ENCODE measurements at places on chromosomes 11 and 22. TPM values are rescaled to one million over a fixed set of nuclear protein-coding genes. Genes with fewer than 3 reads are reported as not detected.

DNA sequence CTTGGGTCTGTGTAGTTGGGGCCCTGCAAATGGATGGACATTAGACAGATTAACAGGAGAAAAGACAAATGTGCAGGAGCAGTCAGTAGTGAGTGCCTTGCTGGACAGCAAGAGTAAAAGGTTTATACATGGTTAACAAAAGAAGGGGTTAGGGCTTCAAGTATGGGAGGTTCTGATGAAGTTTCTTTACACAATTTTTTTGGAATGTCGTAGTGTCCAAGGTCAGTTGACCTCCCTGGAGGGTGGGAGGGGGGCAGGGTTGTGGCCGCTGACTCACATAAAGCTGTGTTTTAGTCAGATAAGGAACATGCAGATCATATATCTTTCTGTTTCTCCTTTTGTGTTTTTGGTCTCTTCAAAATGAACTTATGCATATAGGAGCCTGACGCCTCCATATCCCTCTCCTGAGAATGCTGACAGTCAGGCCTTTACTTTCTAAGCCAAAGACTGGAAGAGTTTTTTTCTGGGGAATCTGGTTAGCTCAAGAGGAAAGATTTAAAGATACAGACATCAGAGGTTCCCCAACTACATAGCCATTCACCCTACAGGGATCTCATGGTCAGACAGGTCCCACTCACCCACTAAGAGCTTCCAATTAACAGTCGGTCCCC is 134.3 kb downstream of the NECTIN1 start:
- no peak for ATAC-seq

DNA sequence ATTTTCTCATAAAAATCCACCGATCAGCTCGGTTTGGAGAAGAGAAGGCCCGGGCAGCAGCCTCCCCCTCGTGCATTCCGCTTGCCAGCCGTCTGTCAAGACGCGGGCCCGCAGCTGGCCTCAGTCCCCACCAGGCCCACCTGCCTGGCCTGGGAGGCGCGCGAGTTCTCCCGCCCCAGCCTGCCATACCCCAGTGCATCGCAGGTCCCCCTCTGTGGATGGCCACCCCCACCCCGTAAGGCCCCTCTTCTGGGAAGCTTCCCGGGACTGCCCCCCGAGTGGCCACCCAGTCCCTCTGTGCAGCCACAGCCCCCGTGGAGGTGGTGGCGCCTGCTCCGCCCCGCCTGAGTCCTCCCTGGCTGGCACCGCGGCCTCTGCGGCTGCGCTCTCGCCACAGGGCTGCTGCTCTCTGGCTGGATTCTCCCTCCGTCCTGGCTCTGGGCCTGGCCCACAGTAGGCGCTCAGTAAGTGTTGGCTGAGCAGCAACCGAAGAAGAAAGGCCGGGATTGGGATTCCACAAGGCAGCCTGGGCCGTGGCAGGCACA is 74.0 kb upstream of the TCF20 start:
- peak; percentile 43 for ATAC-seq

GRCh38 chr11:48034926-48035871 is 54.8 kb downstream of the PTPRJ start:
- no peak for ATAC-seq

DNA sequence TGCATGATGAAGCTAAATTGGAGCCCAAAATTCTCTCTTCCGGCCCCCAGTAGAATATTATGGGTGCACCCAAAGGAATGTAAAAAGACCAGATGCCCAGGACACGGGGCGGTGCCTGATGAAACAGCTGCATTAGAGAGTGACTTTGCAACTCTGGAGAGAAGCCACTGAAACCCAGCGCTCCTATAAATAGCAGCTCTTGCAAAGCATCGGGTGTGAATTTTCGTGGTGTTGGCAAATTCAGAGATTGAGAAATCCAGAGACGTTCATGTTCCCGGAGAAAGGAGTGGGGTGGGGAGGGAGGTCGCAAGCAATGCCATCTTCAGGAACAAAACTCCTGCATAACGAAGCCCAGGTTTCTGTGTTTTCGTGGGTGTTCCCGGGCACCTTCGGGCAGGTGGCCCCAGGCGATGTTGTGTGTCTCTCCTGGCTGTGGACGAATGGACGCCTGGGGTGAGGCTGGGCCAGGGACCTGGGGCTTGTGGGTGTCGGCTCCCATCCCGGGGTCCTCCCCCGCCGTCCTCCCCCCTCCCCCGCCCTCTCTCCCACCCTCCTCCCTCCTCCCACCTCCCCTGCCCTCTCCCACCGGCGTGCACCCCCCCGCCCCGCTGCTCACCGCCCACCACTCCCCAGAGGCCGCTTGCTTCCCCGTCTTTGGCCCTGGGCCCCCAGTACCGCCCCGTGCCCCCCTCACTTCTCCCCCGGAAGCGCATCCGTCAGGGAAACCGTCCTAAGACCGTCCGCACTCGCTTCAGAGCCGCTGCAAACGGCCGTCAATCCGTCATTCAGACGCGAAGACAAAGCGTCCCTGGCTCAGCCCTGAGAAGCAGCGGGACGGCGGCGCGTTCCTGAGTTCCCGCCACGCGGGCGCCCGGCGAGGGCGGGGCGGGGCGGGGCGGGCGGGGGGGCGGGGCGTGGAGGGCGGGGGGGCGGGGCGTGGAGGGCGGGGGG is 26.7 kb upstream of the TOLLIP start:
- peak; percentile 76 for ATAC-seq

The SCN4B gene
- total RNA-seq, result 2.5 TPM

DNA sequence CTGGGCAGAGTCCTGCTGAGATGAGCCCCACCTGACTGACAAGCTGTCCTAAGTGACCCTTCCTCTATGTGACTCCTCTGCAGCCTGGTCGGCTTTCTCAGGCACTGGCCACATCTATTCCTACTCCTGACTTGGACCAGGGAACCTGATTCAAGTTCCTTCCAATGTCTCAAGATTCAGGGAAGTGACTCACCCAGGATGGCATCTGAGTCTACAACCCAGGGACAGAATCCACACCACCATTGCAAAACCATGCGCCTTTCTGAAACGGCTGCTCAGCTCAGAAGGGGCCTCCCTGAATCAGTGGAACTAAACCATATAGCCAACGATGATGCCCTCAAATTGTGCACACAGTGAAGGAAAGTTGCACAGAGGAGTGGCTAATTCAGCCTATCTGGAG is 63.9 kb upstream of the CSNK2A3 start:
- peak; percentile 12 for ATAC-seq

GRCh38 chr22:17083255-17083654 is 1.5 kb upstream of the IL17RA start:
- no peak for ATAC-seq

The FLRT1 gene
- not detected for total RNA-seq

GRCh38 chr11:64814712-64815187 is 4.4 kb upstream of the MEN1 start:
- ATAC-seq, result no peak

The SIAE gene
- total RNA-seq, result 28.3 TPM

GRCh38 chr11:7964873-7965272 is 374 bp downstream of the NLRP10 start:
- ATAC-seq, result no peak

GRCh38 chr11:8988329-8989234 is 15.2 kb downstream of the NRIP3 start:
- ATAC-seq, result no peak

GRCh38 chr11:128725630-128726319 is 31.9 kb downstream of the FLI1 start:
- peak; percentile 10 for ATAC-seq

The OR4A15 gene
- total RNA-seq, result not detected

DNA sequence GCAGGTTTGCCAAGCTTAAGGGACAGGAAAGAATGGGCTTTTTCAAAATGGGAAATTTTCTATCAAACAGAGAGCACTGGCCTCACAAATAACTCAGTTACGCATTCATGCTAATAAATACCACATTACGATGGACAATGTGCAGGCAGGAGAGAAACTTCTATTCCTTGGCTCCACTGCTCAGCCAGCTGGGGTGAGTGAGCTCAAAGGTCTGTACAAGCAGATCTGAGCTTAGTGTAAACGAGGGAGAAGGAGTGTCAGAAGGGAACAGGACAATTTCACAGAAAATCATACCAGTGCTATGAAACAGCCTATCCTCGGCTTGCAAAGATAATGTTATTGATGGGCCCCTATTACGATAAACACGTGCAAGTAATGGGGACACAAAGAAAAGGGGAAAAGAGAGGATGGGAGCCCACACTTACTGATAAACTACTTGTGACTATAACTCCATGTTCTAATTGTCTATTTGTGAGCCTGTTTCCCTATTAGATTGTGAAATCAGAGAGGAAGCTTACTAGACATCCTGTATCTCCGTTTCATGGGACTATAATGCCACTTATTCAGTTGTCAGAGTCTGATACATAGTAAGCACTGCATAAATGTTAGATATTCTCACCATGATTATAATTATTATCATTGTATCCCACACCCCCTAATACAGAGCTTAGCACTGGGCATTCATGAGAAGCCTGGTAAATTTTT is 46.3 kb downstream of the AMOTL1 start:
- no peak for ATAC-seq

The YDJC gene
- total RNA-seq, result 20.5 TPM

The ZNF280B gene
- 0.04 TPM for total RNA-seq

GRCh38 chr22:22865311-22866072 is 22.1 kb upstream of the IGLL5 start:
- no peak for ATAC-seq

GRCh38 chr11:32002311-32002710 is 88.6 kb upstream of the RCN1 start:
- ATAC-seq, result no peak

GRCh38 chr22:42317691-42318547 is 47.5 kb upstream of the TCF20 start:
- peak; percentile 74 for ATAC-seq

The TUB gene
- 1.00 TPM for total RNA-seq

The GDPD4 gene
- total RNA-seq, result not detected

DNA sequence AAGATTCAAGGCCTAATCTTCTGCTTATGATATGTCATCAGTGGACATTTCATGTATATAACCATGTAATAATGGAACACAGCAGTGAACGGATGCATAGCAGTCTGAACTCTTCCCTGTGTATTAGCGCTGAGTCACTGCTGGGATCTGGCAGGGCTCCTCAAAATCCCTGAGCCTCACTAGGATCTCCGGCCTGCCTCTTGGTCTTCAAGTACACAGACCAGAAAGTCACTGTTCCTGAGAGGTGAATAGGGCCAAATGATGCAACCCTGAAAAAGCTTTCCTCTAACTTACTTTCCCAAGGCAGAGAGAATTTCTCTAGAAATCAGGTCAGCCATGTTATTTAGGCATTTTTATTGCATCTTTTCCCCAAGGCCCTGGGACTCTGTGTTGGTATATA is 35.0 kb downstream of the POU2AF1 start:
- ATAC-seq, result peak; percentile 74

DNA sequence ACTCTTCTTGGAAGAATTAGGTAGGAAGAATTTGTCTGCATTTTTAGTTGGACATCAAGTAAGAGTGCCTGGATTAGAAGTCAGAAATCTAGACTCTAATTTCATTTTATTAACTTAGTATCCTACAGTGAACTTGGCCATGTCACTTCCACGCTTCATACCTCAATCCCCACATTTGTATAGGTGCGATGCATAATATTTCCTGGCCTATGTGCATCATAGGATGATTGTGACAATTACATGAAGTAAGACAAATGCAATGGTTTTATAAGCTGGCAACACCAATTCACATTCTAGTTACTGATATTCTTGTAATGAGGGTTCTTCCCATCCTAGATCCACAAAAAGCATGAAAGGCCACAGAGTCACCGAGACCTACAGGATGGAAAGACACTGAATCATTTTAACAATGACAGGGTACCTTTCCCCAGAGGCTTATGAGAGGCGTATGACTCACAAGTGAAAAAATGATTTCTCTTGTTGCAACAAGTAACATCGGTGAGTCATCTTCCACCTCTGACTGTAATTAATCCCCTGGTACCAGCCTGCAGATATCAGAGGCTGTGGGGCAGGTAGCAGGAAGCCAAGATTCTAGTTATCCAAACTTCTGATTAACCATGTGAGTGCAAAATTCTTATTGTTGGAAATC is 56.0 kb upstream of the OR5AK2 start:
- peak; percentile 100 for ATAC-seq

The KIF18A gene
- total RNA-seq, result 5.4 TPM

The CLCF1 gene
- 1.6 TPM for total RNA-seq

The SCGB1A1 gene
- total RNA-seq, result 0.48 TPM

DNA sequence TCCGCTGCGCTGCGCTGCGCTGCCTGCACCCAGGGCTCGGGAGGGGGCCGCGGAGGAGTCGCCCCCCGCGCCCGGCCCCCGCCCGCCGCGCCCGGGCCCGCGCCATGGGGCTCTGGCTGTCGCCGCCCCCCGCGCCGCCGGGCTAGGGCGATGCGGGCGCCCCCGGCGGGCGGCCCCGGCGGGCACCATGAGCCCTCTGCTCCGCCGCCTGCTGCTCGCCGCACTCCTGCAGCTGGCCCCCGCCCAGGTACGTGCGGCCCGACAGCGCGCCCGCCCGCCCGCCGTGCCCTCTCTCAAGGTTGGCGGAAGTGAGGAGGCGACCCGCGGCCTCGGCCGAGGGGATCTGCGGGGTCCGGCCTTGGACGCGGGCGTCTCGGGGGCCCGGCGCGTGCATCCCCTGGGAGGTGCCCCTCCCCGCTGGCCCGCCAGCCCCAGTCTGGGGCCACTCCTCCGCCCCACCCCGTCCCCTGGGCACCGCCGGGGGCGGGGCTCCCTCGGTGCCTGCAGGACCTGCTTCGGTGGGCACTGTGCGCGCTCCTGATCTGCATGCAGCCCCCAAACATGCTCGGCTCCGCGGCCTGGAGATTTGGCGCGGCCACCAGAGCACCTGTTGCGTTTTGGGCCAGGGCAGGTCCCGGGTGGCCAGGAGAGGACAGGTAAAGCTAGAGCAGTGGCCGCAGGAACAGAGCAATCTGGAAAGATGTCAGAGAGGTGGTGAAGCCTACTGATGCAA is 429 bp downstream of the VEGFB start:
- peak; percentile 39 for ATAC-seq

DNA sequence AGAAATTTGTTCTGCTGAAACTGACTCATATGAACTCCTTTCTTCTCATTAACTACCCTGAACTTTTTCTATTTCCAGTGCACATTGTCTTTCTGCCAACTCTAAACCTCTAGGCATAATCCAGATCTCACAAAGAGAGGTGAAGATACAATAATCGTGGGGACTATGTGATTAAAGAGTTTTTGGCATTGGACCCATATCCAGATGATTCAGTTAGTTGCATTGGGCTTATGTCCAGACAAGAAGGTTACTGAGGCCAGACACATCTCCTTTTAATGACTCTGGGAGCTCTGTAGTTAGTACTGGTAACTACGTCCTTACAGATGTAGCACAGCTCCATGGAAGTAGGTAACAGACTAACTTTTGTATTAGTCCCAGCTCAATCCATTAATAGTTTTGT is 273.0 kb downstream of the CASP12 start:
- peak; percentile 67 for ATAC-seq

DNA sequence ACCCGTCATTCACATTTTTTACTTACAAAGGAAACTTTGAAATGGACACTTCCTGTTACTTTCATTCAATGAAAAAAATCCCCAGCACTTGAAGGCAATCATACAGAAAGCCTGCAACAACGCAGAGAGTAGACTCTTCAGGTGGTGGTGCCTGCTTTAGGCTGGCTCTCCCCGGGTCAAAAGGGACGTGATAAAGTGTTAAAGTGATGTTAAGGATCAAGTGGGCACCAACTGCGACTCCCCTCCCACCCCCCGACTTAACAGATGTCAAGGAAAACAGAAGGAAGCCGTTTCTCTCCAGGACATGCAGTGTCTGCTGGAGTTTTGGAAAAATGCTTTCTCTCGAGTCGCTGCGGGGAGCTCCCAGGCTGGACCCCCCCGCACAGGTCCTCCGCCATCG is 414 bp upstream of the PNPLA3 start:
- no peak for ATAC-seq

The OR6T1 gene
- total RNA-seq, result not detected

The ANKK1 gene
- 0.72 TPM for total RNA-seq

Data from esophagus mucosa (tissue), 1 donor.